ENCODE measurements at places on chromosomes 5 and 9.

DNA sequence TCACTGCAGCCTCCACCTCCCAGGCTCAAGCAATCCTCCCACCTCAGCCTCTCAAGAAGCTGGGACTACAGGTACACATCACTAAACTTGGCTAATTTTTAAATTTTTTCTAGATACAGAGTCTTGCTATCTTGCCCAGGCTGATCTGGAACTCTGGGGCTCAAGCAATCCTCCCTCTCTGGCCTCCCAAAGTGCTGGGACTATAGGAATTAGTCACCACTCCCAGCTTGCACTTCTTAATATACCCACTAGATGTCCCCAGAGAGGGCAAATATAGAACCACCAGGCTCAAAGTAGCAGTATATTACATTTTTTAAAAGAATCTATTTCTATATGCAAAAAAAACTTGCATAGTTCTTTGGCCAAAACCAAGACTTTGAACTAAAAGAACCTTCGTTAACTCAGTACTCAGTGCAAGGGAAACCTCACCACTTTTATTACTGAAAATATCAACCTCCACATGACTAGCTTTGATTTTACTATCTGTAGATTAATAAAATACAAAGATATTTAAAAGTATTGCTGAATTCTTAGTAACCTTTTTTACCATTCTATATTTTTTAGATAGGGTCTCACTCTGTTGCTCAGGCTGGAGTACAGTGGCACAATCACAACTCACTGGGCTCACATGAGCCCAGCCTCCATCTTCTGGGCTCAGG, 25.8 kb upstream of the HSD17B3 start:
- DNase-seq, result peak; percentile 61

- no peak for DNase-seq
Measured at GRCh38 chr5:6484446-6484845, 35.8 kb downstream of the UBE2QL1 start.

DNA sequence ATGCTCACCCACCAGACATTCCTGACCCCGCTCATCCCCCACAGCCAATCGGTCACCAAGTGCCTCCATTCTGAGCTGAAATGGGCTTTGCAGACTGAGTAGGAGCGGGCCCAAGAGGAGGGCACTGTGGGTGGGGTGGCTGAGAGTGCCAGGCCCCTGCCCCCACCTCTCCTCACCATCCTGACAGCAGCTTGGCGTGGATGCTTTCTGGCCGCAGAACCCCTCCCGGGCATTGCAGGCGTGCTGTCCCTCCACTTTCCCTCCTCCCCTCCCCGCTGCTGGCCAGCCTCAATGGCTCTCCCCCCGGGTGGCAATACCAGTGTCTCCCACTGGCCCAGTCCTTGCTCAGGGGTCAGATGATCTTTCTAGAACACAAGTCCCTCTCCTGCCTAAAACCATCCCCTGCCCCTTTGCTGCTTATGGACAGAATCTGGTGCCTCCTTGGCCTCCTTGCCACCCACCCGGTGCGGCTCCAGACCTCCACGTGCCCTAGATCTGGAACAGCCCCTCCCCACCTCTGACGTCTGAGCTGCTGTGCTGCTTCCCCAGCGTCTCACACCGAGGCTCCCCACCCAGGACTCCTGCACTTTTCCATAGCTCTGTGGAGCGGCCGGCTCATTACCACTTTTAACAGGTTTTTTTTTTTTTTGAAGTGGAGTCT, 6.1 kb downstream of the FLT4 start:
- DNase-seq, result no peak

DNA sequence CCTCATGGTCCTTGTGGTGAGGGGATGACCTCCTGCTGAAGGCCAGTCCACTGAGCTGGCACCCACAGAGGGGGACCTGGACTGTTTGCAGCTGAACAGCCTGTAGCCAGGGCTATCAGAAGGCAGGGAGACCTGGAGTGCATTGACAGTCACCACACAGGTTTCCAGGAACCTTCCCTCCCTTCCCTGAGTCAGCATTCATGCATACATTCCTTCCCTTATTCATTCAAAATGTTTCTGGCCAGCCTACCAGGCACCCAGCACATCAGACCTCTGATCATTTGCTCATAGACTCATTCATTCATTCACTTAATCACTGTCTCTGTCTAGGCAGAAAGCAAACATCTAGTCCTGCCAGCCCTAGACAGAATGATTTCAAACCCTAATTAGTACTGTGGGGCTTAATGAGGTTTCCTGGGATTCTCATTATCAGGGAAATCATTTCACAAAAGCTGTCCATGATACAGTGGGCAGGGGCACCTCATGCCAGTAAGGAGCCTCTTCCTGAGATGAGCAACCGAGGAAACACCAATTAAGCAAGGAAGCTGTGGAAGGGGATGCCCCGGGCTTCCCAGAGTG, 110.1 kb upstream of the PPP1R26 start:
- DNase-seq, result no peak

DNA sequence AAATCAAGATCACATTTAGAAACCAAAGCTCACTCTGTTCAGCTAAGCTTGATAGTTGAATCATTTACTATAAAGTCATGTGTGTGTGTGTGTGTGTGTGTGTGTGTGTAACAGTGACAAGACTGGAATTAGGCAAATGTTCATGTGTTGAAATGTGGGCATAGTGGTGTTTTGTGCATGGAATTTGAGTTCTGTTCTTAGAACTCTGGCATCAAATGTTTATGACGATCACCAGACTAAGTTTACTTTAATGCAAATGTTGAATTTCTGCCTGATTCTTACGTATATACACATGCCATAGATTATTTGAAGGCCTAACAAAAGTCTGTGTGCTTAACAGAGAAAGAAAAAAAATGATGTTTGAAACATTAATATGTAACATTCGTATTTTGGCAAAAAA, 72.8 kb upstream of the COL5A1 start:
- no peak for DNase-seq

- DNase-seq, result no peak
Measured at GRCh38 chr5:2753452-2754420, 2.3 kb upstream of the IRX2 start.

- peak; percentile 53 for DNase-seq
Measured at GRCh38 chr5:103041071-103041676, 78.8 kb downstream of the GIN1 start.

DNA sequence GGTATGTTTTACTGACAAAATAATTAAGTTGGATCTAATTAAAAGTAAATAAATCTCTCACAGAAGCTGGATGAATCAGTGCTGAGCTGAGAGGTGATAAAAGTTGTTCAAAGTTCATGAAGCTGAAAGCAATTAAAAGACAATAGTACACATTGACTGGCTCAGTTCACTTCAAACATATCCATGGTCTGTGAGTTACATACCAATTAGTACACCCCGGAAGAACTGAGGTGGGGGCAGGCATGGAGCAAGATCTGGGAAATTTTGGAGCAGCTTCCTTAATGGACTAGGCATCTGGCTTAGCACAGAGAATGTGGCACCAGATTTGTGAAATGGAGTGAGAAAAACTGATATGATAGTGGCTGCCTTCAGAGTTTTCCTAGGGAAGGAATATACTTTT, 152.7 kb downstream of the ATP10B start:
- no peak for DNase-seq

DNA sequence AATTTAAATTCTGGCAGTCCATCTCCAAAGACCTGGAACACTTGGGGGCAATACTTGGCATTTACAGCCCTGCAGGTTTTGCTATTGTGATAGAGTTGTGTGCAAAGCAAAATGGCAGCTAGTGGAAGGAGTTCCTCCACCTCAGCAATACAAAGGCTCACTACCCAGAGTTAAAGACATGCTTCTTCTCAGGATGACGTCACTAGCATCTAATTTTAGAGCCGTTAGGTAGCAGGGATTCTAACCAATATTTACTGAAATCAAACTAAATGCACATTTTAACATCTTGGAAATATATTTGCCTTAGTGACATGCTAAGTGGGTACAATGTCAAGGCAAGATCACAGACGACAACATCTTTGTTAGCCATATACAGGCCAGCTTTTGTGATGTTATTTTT, 261.6 kb downstream of the MAN2A1 start:
- no peak for DNase-seq

DNA sequence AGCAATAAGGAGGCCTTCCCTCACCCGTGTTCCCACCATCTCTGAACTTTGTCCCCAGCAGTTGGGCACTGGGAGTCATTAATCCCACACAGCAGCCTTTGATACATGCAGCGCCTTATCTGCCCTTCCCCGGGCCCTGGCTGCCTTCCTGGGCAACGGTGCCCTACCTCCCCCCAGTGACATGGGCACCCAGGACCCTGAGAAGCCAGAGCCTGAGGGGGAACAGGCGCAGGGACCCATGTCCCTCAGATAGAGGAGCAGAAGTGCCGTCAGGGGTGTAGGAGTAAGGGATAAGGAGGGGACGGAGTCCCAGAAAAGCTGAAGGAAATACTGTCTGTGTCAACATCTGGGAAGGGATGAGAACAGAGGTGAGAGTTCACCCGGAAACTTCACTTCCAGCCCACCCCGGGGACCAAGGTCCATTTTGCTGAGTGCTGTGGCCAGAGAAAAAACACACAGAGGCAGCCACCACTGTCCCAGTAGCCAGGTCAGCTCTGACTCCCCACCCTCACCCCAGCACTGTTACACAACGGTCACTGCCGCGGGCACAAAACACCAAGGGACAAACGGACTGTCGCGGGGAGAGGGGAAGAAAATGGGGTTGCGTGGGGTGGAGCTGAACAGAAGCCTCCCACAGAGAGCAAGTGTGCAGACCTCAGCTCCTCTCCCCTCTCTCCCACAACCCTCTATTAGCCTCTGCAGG, 3.8 kb downstream of the PCDH1 start:
- no peak for DNase-seq

GRCh38 chr5:170511551-170512258, 7.9 kb downstream of the KCNIP1 start:
- no peak for DNase-seq

GRCh38 chr9:128020692-128021091, 39.9 kb upstream of the EEIG1 start:
- no peak for DNase-seq

DNA sequence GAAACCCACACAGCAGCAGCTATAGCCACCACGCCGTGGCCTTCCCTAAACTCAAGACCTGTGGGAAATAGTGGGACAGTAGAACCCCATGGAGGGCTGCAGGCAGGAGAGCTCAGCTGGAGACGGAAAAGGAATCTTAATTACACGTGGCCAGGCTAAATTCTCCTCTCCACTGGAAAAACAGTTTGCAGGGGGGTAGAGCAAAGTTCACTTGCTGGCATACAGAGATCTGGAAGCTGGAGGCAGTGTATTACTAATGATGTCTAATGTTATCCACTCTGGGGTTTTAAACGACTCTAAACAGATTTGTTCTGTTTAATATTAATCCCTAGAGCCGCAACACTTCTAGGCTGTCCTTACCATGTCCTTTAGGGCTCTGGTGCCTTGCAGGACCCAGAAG, 257.1 kb downstream of the SAXO1 start:
- no peak for DNase-seq

DNA sequence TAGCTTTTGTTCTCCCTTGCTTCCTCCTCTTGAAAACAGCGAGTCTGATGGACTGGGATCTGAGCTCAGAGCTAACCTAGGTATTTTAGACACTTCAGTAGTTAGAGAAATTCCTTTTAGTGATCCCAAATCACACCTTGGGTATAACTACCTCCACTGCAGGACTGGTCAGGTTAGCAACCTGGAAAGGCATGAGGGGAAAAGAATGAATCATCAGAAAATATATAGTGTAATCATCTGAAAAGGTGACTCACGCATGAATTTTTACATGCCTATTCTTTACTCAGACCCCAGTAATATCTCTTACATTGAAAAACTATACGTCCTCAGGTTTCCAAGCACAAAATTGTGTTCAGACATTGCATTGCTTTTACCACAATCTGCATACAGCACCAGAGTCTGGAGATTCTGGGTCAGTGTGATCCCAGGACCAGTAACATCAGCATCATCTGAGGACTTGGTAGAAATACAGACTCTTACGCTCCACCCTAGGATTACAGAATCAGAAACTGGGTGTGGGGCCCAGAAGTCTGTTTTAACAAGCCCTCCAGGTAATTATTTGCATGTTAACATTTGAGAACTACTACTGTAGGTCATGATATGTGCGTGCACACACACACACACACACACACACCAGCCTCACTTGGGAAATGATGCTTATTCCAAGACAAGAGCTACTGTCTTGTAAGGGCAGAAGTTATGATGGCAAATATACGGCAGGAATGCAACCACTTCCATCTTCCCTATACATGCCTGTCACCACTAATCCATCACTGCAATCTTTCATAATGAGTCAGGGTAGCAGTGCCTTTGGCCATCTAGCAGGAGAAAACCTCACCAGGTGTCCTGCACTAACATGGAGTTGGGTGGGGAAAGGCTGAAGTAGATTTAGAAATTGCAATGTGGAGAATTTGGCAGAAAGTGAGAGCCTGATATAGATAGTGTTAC, 271.6 kb upstream of the MAP3K1 start:
- peak; percentile 24 for DNase-seq

GRCh38 chr9:33921967-33922895, 105.3 kb downstream of the UBE2R2 start:
- peak; percentile 35 for DNase-seq

GRCh38 chr9:136326761-136327303, 507 bp upstream of the GPSM1 start:
- no peak for DNase-seq

GRCh38 chr9:122215663-122216062, 13.1 kb downstream of the LHX6 start:
- no peak for DNase-seq

GRCh38 chr5:68129364-68129763, 86.2 kb upstream of the PIK3R1 start:
- DNase-seq, result no peak

GRCh38 chr9:98995059-98995671, 51.5 kb downstream of the COL15A1 start:
- no peak for DNase-seq

- DNase-seq, result no peak
Measured at GRCh38 chr5:137366526-137366925, 132.6 kb downstream of the SPOCK1 start.

GRCh38 chr5:179240561-179240960, 104.7 kb downstream of the ADAMTS2 start:
- no peak for DNase-seq

Data from ACHN (cell line).